ENCODE measurements at places on chromosomes 6 and 20.
A peak's percentile ranks its signal among the peaks of the same experiment; 100 is the strongest.

GRCh38 chr20:33732166-33732970, 572 bp downstream of the ZNF341 start:
- peak; percentile 73 for DNase-seq

- no peak for DNase-seq
Measured at GRCh38 chr6:29563435-29563965, 4.0 kb upstream of the UBD start.

GRCh38 chr20:17560344-17561074, 9.4 kb upstream of the DSTN start:
- no peak for DNase-seq

DNA sequence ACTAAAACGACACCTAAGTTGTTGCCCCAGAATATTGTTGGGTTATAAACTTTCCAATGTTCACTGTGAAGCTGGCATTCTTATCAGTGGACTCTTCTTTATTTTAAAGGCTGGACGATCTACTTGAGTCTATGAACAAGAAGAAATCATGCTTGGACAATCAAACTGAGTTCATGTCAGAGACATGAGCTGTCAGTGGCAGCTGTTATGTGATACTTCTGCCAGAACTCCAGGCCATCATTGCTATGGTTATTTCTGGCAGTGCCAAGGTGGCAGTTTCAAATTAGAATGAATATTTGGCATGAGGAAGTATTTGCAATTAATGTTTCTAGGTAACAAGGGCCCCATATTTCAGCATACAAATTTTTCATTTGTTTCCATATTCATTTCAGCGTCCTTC, 417.3 kb downstream of the LMBRD1 start:
- DNase-seq: no peak

- no peak for DNase-seq
Measured at GRCh38 chr6:135298455-135298854, 117.3 kb downstream of the MYB start.

DNA sequence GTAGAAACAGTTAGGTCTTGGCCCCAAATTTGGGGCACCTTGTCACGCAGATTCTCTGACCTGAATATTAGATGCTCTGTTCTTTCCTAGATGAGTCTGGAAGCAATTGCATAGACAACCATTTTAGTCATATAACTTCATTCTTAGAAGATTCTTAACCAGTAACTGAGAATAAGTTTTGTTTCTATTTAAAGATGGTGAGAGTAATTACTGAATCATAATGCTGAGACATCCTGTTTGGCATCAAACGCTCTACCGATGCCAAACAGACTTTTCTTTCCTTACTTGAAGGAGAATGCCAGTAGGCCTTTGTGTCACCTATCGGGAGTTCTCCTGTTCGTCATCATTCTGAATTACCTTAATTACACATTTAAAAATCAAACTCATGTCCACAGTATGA, 131.6 kb upstream of the ID4 start:
- DNase-seq: no peak

- no peak for DNase-seq
Measured at GRCh38 chr6:14822679-14823078, 423.2 kb upstream of the JARID2 start.

- no peak for DNase-seq
Measured at GRCh38 chr20:61311656-61312387, 59.8 kb downstream of the CDH4 start.

GRCh38 chr6:126388104-126388598, 48.2 kb downstream of the CENPW start:
- no peak for DNase-seq

- DNase-seq: no peak
Measured at GRCh38 chr20:35831971-35832370, 60.2 kb downstream of the PHF20 start.
